ENCODE measurements at places on chromosomes 13 and 19.
A peak's percentile ranks its signal among the peaks of the same experiment; 100 is the strongest.

DNA sequence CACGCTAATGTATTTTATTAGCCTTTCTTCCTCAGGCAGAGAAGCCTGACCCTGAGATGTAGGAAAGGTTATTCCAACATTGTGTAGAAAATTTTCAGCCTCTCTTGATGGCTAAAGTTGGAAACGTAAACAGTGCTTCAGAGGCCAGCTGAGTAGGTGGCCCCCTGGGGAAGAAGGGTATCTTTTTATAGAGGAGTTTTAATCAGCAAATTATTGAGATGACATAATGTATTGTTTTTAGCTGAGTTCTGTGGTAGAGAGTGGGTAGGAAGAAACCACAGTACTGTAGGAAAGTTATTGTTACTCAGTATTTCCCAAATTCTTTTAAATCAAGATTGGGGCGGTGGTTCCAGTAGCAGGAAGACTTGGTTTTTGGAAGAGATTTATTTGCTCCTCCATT is 268.8 kb downstream of the DLEU7 start:
- DNase-seq = no peak

DNA sequence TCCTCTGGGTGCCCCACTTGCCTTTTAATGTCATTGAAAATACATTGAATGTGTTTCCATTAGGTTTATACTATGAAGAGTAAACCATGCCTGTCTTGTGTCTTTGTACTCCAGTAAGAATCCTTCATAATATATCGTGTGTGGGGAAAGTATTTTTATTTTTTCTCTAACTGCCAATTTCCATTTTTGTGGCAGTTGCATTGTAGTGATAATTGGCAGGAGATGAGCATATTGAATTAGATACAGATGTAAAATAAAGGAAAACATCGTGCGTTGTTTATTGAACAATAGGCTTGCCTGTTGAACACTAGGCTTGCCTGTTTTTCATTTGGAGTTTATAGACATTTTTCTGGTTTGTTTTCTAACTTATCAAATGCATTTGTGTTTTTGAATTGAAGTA is 218.8 kb downstream of the NBEA start:
- DNase-seq = no peak

GRCh38 chr19:8505680-8506401 is 3.4 kb upstream of the PRAM1 start:
- peak; percentile 81 for DNase-seq

DNA sequence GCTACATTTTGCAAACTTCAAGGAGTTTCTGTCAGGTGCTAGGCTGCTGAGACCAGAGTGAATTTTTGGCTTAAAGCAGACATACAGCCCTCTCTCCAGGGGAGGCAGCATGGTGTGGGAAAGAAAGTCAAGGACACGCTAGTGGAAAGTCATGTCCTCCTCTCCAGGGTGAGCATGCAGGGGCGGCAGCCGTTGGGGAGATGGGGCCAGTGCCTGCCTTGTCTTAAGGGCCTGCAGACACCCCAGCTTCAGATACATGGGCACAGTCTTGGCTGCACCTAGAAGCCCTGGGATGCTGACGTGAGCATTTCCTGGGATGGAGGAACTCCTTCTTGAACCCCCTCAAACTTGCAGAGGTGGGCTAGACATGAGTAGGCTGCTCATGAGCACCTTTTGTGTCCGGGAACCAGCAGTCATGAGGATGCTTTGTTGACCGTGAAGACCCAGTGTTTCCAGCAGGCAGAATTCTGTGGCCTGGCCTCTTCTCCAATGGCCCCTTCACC is 43.3 kb upstream of the PEPD start:
- DNase-seq = no peak

DNA sequence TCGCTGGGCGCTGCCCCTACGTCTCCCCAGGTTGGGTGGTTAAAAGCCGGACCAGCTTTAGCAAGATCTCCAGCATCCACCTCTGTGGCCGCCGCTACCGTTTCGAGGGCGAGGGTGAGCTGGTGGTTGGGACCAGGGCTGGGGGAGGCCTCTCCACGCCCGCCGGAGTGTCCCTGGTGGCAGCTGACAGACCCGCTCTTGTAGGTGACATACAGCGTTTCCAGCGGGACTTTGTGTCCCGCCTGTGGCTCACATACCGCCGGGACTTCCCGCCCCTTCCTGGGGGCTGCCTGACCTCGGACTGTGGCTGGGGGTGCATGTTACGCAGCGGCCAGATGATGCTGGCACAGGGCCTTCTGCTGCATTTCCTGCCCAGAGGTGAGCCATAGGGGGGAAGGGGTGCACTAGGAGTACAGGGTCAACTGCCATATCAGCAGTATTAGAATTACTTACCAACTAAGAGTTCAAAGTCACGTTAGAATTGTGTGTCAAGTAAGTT is 1.1 kb downstream of the ATG4D start:
- DNase-seq = no peak

GRCh38 chr19:53957448-53958167 is 5.1 kb upstream of the CACNG8 start:
- no peak for DNase-seq

DNA sequence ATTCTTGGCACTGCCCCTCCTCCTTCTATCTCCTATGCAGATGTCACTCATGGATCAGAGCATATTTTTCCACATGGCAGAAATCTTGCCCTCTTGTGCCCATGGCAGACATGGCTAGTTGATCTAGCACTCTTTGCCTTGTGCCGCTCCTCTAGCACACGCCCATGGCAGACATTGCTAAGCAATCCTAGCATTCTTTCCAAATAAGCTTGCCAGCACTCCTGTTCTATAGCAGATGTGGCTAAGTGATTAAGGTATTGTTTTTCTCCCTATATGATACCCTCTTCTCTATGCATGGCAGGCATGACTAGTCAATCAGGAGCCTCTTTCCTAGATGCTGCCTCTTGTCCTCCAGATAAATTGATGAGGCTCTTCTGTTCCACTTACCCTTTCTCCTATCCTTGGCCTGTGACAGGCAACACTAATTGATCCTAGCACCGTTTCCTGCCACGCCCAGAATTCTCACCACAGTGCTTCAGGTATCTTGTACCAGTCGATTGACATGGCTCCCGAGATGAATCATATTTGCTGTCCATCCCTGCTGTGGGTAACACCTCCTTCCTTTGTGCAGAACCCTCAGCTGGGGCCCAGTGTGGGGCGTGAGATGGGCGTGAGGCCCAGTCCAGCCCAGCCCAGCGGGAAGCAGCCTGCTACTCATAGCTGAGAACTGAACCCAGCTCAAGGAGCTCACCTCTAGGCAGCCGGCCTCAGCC is 26.9 kb downstream of the TMED1 start:
- DNase-seq = no peak

DNA sequence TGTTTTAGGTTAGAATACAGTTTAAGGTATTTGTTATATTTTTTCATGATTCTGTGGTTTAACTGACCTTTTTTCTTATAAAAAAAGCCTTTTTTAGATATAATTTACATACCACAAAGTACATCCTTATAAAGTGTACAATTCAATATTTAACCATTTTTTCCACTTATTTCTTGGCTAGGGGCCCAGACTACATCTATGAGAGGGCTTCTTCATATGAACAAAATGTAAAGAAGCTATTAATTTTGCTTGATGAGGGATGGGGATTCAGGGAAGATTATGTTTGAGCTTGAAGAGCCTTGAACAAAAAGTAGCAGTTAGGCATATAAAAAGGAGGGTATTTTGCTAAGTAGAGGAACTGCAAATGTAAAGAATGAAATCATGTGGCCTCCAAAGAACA is 2.2 kb downstream of the CCDC122 start:
- no peak for DNase-seq

GRCh38 chr13:110359840-110360301 is 52.8 kb downstream of the COL4A2 start:
- no peak for DNase-seq

GRCh38 chr13:32310134-32310706 is 4.9 kb downstream of the ZAR1L start:
- no peak for DNase-seq

DNA sequence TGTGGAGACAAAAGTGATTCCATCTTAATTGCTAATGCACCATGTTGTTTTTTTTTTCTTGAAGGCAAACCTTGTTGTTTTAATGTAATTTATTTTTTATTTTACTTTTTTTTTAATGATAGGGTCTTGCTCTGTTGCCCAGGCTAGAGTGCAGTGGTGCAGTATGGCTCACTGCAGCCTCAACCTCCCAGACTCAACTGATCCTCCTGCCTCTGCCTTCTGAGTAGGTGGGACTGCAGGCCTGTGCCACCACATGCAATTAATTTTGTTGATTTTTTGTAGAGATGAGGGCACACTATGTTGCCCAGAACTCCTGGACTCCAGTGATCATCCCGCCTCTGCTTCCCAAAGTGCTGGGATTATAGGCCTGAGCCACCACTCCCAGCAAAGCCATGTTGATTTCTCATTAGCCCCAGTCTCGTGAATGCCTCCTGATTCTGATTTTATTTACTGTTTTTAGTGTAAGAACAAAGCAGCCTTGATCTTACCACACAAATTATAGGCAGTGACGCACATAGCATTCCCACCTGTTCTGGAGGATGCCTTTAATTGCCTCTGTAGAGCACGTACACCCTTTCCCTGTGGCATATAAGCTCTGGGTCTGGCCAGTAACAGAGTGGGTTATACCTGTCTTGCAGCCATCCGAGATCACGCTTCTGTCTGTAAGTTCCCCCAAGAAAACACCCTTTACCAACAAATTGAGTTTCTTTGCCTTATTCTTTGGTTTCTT is 150.4 kb downstream of the GGACT start:
- DNase-seq = no peak

GRCh38 chr13:33348366-33348765 is 62.8 kb upstream of the STARD13 start:
- DNase-seq = no peak

DNA sequence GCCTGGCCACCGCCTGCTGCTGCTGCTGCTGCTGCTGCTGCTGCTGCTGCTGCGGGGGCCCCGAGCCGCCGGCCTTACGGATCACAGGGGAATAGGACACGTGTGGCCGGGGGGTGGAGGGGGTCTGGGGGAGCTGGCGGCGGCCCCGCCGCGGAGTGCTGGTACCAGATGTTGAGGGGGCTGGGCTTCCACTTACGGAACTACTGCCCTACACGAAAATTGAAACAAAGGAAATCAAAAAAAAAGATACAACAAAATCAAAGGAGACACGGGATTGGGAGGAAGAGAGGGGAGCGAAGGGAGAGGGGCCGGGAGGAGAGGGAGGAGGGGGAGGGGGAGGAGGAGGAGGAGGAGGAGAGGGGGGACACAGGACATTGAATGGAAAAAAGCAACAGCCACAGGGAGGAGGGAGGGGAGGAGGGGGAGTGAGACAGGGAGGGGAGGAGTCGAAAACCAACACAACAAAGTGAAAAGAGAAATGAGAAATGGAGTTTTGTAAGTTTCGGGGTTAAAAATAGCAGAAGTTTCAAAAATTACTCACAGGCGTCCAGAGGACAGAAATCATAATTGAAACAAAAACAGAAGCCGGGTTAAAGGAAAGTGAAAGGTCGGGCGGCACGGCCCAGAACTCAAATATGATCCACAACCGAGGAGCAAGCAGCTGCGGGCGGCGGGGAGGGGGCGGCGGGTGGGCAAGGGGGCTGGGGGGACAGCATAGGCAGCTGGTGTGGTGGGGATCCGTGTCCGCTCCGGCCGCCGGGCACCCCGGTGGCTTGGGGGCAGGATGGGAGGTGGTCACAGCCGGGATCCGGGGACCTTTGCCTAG is 57.8 kb downstream of the IER2 start:
- peak; percentile 50 for DNase-seq

GRCh38 chr19:12774588-12775555 is at the start of gene HOOK2:
Gene HOOK2, minus strand, starts transcription at chr19:12775552. Its CDS starts 103 bp downstream, at chr19:12775449.
- DNase-seq = peak; percentile 99

- DNase-seq = no peak
Measured at GRCh38 chr13:22196777-22197176, 525.9 kb downstream of the FGF9 start.

- no peak for DNase-seq
Measured at GRCh38 chr19:29682236-29682895, 17.1 kb downstream of the PLEKHF1 start.

GRCh38 chr13:99864627-99864990 is 107.0 kb downstream of the ZIC5 start:
- DNase-seq = no peak

DNA sequence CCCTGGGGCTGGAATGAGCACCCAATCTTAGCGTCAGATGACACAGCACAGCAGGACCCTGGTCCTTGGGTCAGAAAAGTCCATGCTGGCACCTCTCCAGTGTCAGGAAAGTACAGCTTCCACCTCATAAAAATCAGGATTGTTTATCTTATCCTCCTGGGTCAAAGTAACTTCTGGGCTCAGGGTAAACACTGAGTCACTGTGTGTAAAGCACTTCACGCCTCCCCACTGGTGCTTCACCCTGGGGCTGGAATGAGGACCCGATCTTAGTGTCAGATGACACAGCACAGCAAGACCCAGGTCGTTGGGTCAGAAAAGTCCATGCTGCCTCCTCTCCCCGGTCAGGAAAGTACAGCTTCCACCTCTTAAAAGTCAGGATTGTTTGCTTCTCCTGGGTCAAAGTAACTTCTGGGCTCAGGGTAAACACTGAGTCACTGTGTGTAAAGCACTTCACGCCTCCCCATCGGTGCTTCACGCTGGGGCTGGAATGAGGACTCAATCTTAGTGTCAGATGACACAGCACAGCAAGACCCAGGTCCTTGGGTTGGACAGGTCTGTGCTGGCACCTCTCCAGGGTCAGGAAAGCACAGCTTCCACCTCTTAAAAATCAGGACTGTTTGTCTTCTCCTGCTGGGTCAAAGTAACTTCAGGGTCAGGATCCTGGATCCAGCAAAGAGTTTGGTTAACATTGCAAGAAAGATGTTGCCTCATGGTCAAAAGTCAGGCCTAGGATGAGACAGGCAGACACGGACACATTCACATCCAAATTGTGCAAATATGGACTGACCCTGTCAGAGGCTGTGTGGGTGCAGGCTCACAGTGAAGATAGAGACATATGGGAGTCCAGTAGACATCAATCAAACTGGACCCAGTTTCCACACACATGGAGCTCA is 39.2 kb upstream of the CYP2A7 start:
- DNase-seq = peak; percentile 76

DNA sequence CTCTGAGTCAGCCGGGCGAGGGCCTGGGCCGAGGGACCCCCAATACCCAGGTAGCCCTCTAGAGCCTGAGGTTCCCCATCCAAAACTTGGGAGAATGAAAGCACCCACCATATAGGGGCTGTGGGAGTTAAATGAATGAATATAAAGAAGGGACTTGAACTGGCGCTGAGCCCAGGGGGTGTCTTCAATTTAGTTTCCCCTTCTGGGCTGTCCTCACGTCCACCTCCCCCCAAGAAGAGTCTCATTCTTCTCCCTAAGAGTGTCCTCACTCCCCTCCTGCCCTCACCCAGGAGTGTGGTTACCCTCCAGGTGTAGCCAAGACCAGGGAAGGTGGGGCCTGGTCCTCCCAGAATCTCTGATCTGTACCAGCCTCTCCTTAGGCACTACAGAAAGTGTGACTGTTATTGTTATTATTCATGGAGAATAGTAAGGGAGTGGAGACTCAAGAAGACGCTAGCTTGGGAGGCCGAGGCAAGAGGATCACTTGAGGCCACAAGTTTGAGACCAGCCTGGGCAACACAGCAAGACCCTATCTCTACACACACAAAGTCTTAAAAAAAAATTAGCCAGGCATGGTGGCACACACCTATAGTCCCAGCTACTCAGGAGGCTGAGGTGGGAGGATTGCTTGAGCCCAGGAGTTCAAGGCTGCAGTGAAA is 2.7 kb downstream of the CD79A start:
- no peak for DNase-seq

GRCh38 chr19:17943274-17944221 is 10.7 kb downstream of the CCDC124 start:
- no peak for DNase-seq
